Activated CD8-positive, alpha-beta memory T cell treated with anti-CD3 and anti-CD28 coated beads for 48 hours (primary cell): ENCODE measurements at places on chromosomes 16 and 17.

- DNase-seq: no peak
These were observed 142.8 kb downstream of the WWOX start for GRCh38 chr16:78242239-78242630.

DNA sequence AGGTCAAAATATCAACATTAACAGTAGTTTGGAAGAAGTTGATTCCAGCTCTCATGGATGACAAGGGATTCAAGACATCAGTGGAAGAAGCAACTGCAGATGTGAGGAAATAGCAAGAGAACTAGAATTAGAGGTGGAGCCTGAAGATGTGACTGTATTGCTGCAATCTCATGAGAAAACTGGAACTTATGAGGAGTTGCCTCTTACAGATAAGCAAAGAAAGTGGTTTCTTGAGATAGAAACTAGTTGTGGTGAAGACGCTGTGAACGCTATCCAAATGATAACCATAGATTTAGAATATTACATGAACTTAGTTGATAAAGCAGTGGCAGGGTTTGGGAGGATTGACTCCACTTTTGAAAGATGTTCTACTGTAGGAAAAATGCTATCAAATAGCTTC is 67.8 kb downstream of the GOSR1 start:
- DNase-seq: no peak

GRCh38 chr16:9139965-9140364 is 48.5 kb downstream of the HAPSTR1 start:
- no peak for DNase-seq

- DNase-seq: no peak
These were observed 20.9 kb upstream of the DRG2 start for GRCh38 chr17:18066866-18067265.

DNA sequence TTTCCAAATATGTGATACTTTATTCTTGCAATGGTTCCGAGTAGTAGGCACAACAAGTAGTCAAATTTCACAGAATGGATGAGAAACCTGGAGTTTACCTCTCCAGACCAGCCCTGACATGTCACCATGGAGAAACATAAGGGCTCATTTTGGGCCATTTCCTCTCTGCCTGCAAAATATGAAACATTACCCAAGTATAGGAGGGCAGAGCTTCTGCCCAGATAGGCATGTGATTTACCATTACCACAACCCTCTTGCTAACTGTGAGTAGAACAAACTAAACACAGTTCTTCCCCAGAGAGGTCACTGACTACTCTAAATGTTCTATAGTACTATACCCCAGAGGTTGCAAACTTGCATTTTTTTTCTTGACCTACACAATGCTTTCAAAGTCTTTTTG is 15.7 kb upstream of the KPNB1 start:
- DNase-seq: no peak

GRCh38 chr17:77933777-77934398 is 24.6 kb upstream of the TNRC6C start:
- no peak for DNase-seq

DNA sequence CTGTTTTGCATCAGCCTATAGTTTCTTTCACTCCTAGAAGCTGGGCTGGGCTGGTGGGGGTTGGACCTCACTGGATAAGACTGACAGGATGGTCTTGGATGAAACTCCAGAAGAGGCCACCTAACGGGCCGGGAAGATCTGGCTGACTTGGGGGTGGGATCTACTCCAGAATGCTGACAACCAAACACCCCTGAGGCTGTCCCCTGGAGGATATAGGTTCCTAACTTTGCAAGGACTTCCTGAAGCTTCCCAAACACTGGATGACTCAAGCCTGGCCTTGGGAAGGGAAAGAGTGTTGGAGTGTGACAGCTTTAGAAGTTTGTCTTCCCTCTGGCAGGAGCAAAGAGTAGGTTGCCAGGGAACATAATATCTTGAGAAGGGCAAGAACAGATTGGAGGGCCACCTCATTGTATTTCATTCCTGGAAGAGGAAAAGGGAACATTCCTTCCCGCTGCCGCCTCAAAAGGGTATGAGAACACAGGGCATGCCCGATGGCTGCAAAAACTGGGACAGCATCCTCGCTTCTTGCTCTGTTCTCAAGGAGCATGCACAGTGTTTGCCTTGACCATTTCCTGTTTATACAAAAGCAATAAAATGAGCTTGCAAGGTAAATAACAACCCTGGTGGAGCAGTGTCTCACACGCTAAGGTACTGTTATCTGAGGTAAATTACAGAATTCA is 6.8 kb upstream of the CYB5B start:
- no peak for DNase-seq

- DNase-seq: no peak
These were observed 373.3 kb downstream of the SLC39A11 start for GRCh38 chr17:72719206-72719577.

DNA sequence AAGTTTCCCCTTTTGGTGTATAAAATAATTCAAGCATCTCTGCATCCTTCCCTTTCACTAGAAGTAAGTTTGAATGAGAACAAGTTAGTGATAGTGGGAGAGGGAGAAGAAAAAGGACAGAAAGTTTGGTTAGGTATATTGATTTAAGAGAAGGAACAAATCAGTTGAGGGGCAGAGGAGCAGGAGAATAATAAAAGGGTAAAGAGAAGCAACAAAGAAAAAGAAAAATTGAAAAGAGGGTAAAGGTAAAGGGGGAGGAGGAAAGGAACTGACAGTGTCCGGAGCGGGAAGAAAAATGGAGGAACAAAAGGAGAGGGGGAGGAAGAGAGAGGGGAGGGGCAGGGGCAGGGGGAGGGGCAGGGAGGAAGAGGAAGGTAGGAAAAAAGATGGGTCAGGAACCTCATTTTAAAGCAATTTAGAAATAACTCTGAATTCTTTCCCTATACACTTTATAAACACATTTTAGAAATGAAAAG is 6.3 kb upstream of the IGF2BP1 start:
- no peak for DNase-seq

DNA sequence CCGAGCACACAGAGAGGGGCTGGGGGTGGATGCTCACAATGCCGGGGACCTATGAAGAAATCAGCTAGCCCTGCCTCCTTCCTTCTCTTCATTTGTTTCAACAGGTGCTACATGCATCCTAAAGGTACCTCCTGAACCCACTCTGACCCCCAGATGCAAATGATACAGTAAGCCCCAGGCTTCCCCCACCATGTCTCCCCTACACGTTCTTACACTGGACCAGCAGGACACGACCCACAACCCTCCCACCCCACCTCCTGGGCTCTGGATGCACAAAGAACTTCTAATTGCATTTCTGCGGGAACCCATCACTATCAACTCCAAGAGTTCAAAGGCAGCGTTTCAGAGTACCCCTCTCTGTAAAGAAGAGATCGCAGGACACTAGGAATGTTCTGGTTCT is 2.1 kb downstream of the XYLT1 start:
- no peak for DNase-seq

GRCh38 chr17:69424287-69425041 is 10.0 kb downstream of the MAP2K6 start:
- DNase-seq: no peak

DNA sequence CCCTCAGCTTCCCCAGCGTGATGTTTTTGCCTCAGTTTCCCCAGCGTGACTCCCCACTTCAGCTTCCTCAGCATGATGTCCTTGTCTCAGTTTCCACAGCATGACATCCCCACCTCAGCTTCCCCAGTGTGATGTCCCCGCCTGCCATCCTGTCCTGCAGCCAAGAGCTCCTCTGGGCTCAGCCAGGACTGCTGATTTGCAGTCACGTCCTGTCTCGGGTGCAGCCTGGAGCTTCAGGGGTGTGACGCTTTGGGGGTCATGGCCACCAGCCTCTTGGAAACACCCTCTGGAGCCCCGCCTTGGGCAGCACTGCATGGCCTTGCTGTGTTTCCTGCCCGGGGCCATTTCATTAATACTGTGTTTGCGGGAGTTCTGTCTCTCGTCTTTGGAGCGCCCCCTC is 16.5 kb upstream of the NUDT16L1 start:
- DNase-seq: no peak

GRCh38 chr16:82016964-82017363 is 5.7 kb upstream of the SDR42E1 start:
- no peak for DNase-seq

- DNase-seq: peak; percentile 16
These were observed 27.8 kb upstream of the GHDC start for GRCh38 chr17:42221886-42222745.

DNA sequence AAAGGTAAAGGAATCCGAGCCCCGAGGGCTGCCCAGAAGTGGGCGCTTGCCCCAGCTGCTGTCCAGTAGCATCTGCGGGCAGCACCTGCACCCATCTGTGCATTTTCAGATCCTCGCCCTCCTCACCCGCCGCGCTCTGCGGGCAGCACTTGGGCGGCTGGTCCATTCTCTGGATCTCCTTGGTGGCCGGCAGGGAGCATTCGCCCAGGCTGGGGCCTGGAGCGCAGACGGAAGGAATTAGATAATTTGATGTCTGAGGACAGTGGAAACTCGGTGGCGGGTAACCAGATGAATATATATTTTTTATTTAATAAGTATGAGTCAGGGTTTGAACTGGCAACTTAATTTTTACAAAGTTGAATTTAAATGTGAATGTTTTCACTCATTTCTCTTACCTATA is 88.5 kb downstream of the NPIPB11 start:
- DNase-seq: no peak

DNA sequence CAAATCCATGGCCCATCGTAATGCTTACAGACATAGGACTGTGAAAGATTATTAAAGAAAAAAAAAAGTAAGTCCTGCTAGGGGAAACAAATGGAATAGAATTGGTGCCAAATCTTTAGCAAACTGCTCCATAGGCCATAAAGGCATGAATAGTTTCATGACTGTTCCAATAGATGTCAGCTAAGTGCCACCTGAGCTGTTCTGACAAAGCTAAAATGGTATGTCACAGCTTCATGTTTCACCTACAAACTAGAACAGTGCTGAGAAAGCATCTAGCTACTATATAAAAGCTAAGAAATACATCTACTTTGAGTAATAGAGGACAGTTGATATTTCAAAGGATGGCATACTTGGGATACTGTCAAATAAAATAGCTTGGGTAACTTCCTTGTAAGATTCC is 771.6 kb upstream of the CA10 start:
- DNase-seq: no peak

GRCh38 chr16:22250522-22250921 is 44.4 kb downstream of the EEF2K start:
- no peak for DNase-seq

- no peak for DNase-seq
These were observed 93.9 kb upstream of the WSCD1 start for GRCh38 chr17:5976251-5976650.

GRCh38 chr16:5108505-5109158 is 11.0 kb upstream of the EEF2KMT start:
- DNase-seq: no peak

- DNase-seq: no peak
These were observed 251.1 kb downstream of the ABCC12 start for GRCh38 chr16:47904691-47905090.

- DNase-seq: no peak
These were observed 3.2 kb downstream of the ADORA2B start for GRCh38 chr17:15947976-15948752.

DNA sequence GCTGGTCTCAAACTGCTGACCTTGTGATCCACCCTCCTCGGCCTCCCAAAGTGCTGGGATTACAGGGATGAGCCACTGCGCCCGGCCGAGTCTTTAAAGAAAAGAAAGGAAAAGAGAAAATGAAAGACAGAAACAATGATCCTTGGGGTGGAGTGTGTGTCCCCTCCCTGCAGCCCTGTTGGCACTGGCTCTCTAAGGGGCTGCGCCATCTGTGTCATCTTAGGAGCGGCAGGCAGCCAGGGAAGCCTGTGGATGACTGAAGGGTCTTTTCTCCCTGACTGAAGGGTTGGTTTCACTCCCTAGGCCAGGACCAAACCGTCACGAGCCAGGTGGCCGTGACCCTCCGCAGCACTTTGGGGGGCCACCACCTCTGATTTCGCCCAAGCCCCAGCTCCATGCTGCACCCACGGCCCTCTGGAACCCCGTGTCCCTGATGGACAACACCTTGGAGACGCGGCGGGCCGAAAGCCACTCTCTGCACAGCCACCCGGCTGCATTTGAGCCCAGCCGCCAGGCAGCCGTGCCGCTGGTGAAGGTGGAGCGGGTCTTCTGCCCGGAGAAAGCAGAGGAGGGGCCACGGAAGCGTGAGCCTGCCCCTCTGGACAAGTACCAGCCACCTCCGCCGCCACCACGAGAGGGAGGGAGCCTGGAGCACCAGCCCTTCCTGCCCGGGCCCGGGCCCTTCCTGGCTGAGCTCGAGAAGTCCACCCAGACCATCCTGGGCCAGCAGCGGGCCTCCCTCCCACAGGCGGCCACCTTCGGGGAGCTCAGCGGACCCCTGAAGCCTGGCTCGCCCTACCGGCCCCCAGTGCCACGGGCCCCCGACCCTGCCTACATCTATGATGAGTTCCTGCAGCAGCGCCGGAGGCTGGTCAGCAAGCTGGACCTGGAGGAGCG is 27.7 kb downstream of the GINS2 start:
- no peak for DNase-seq

- peak; percentile 34 for DNase-seq
These were observed 19.7 kb upstream of the SLC47A1 start for GRCh38 chr17:19513897-19514488.

GRCh38 chr17:39632153-39632941 is 4.6 kb upstream of the STARD3 start:
- DNase-seq: no peak

- no peak for DNase-seq
These were observed 21.4 kb downstream of the DCUN1D3 start for GRCh38 chr16:20878682-20879147.

- no peak for DNase-seq
These were observed 3.6 kb upstream of the FAM222B start for GRCh38 chr17:28846231-28846630.

- DNase-seq: no peak
These were observed 19.0 kb downstream of the MED24 start for GRCh38 chr17:40035162-40035559.
